ENCODE measurements at places on chromosomes 11 and 22.

DNA sequence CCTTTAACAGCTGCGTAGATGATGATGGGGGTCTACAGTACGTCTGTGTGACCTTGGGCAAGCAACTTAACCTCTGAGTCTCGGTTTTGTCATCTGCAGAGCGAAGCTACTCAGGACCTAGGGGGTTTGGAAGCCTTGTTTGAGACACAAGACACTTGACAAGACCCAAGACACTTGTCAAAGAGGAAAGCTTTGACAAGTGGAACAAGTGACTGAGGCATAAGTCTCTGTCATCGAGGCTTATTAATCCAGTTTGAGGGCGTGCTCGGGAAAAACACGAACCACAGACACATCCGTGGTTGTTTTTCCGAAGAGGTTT is 732 bp upstream of the PC start:
- peak overlapping the region; percentile 78 for H3K4me3 ChIP-seq
- no peaks in the 10 kb centered on the region for H3K36me3 ChIP-seq
- peaks cover 24% of the 10 kb centered on the region for H3K4me1 ChIP-seq
- peaks cover 1% of the 10 kb centered on the region for H3K27me3 ChIP-seq
- H3K27ac ChIP-seq, result peak overlapping the region; percentile 97

GRCh38 chr22:24128631-24129262 is 52.5 kb upstream of the SUSD2 start:
- H3K27ac ChIP-seq, result no peak overlapping the region
- no peak overlapping the region for H3K4me3 ChIP-seq
- H3K36me3 ChIP-seq, result peaks cover 13% of the 10 kb centered on the region
- no peak for DNase-seq

DNA sequence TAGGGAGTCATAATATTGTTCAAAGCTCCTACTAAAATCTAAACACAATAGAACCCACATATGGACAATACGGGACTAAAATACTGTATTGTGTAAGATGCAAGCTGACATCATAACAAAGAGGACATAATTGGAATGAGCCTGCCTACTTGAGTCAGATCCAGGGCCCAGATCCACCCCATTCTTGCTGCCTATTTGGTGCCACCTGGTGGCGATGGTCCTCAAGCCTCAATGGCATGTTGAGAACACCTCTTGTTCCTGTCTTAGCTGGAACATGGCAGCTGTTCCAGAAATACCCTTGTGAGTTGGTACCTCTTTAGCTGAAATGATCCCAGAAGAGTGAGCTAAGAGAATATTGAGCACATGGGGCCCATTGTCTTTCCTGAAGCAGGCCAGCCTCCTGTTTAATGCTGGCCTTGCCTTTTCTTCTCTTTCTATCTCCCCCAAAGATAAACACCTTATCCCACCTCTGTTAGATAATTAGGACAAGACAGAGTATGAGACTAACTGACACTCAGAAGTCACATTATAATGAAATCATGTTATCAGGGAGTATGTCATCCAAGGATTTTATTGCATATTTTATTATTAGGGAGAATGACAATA is 680.9 kb upstream of the ANO5 start:
- no peak overlapping the region for H3K27ac ChIP-seq
- peak; percentile 27 for DNase-seq
- H3K4me1 ChIP-seq, result no peaks in the 10 kb centered on the region
- H3K4me3 ChIP-seq, result no peak overlapping the region
- H3K36me3 ChIP-seq, result no peaks in the 10 kb centered on the region
- no peaks in the 10 kb centered on the region for H3K27me3 ChIP-seq

- no peak overlapping the region for H3K4me3 ChIP-seq
- no peak overlapping the region for H3K27ac ChIP-seq
- DNase-seq, result no peak
- peaks cover 6% of the 10 kb centered on the region for H3K27me3 ChIP-seq
Observed at GRCh38 chr11:8329336-8329735, 65.7 kb upstream of the LMO1 start.

DNA sequence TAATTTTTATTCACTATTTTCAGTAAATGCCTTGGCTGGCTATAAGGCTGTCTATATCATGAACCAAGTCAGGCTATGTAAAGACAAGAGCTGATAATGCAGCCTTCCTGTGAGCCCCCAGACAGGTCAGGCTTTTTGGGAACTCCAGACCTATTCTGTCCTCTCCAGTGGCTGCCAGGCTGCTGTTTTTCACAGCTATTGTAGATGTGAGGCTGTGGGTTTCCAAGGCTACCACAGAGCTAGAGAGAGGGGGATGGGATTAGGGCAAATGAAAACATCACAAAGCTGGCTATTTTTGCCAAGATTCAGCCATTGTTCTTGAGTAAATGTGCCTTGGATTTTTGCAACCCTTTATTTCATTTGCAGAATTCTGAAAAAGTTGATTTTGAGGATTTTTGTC is 55.7 kb upstream of the SORL1-AS1 start:
- no peak overlapping the region for H3K4me3 ChIP-seq
- no peak for DNase-seq
- no peaks in the 10 kb centered on the region for H3K27me3 ChIP-seq
- H3K36me3 ChIP-seq, result peaks cover 63% of the 10 kb centered on the region
- peaks cover 53% of the 10 kb centered on the region for H3K4me1 ChIP-seq

DNA sequence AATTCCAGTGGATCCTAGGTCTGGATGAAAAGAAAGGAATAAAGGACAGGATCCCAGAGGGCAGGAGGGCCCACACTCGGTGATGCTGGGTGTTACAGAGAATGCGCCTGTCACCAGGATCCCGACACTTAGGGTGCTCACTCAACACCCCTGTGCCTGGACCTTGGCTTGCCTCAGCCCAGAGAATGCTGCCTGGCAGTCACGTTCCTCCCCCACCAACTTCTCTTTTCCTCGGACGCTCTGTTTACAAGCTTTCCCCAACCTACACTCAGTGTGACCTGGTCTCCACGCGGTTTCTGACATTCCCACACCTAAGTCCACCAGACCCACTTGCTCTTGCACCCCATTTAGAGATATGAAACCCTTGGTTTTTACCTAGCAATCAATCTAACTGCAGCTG is 38.0 kb upstream of the ETS1 start:
- no peaks in the 10 kb centered on the region for H3K27me3 ChIP-seq
- H3K36me3 ChIP-seq, result peaks cover 2% of the 10 kb centered on the region
- peak overlapping the region; percentile 74 for H3K4me3 ChIP-seq
- H3K27ac ChIP-seq, result peak overlapping the region; percentile 96

DNA sequence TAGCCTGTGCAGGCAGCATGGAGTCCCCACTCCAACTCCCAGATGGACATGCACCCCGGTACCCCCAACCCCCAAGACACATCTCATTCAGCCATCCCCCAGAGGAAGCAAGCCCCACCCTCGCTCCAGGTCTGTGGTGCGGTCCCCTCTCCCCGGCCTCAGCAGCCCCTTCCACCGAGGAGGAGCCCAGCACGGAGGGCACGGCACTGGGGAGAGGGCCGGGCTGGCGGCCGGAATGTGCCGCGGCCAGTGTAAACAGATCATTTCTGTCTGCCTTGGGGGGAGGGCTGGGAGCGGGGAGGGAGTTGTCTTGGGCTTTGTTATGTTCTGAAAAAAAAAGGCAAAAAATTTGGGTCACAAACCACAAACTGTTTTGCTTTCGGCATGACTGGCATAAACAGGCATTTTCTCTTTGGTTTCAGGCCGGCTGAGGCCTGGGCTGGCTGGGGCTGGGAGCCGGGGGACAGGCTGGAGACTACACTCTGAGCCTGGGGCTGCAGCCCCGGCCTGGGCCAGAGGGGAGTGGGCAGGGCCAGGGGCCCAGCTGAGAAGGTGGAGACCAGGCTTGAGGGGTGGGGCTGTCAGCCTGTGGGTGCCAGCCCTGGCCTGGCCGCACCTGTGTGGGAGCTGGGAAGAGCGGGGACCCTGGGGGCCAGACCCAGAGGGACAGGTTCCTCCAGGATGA is 16.8 kb downstream of the IGF2 start:
- DNase-seq, result no peak
- no peak overlapping the region for H3K4me3 ChIP-seq
- peaks cover 35% of the 10 kb centered on the region for H3K27me3 ChIP-seq
- H3K27ac ChIP-seq, result no peak overlapping the region
- H3K4me1 ChIP-seq, result no peaks in the 10 kb centered on the region

DNA sequence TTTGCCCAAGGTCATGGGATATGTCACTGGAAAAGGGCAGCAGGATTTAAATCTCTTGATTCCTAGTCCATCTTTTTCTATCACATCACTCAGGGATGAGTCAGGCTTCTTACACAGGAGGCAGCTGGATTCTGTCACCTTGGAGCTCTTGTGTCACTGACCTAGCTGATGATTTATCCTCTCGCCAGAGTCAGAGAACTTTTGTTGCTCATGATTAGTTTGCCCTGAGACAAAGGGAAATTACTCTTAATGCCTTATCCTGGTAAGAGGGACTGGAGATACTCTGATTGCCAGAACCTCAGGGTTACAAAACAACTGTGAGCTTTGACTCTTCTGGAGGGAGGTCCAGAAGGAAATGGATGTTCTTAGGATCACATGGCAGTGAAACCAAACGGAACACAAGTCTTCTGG is 10.1 kb downstream of the COA4 start:
- no peaks in the 10 kb centered on the region for H3K27me3 ChIP-seq
- H3K4me1 ChIP-seq, result no peaks in the 10 kb centered on the region
- H3K4me3 ChIP-seq, result no peak overlapping the region
- peaks cover 16% of the 10 kb centered on the region for H3K36me3 ChIP-seq
- DNase-seq, result no peak

DNA sequence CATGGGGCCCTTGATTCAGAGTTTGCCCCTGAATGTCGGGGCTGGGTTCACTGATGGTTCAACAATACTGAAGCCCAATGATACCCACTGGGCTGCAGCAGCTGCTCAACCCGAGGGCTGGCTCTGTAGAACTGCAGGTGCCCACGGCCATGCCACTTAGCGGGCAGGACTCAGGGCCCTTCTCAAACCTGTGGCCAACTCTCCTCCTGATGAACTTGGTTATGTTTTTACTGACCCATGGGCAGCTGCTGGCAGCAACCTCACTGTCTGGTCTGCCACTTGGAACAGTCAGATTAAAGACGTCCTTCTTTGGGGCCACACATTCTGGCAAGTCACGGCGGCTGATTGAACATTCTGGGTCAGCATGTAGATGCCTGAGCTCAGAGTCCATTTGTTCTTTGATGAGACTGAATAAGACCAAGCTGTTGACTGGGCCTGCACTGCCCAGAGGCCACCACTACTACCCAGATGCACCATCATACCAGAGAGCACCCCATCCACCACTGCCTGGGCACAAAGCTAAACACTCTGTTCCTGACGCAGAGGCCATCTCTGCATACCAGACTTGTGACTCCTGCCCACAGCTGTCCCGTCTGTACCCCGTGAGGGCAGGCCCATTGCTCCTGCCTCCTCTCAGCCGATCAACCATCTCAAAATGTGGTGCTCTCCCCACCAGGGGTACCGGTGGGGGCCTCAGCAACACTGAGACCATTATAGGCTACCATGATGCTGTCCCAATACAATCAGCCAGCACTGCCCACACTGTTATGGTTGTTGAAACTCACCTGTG is 67.8 kb downstream of the SHANK2 start:
- DNase-seq, result no peak
- H3K27ac ChIP-seq, result no peak overlapping the region
- H3K4me1 ChIP-seq, result no peaks in the 10 kb centered on the region
- H3K36me3 ChIP-seq, result no peaks in the 10 kb centered on the region
- peaks cover 7% of the 10 kb centered on the region for H3K27me3 ChIP-seq

- H3K36me3 ChIP-seq, result no peaks in the 10 kb centered on the region
- H3K4me1 ChIP-seq, result peaks cover 14% of the 10 kb centered on the region
- DNase-seq, result no peak
- no peak overlapping the region for H3K27ac ChIP-seq
Observed at GRCh38 chr22:50302564-50302963, 4.9 kb downstream of the PLXNB2 start.

- H3K27me3 ChIP-seq, result no peaks in the 10 kb centered on the region
- H3K27ac ChIP-seq, result no peak overlapping the region
- H3K4me3 ChIP-seq, result no peak overlapping the region
- no peak for DNase-seq
Observed at GRCh38 chr11:46625406-46625805, 8.1 kb downstream of the ATG13 start.

DNA sequence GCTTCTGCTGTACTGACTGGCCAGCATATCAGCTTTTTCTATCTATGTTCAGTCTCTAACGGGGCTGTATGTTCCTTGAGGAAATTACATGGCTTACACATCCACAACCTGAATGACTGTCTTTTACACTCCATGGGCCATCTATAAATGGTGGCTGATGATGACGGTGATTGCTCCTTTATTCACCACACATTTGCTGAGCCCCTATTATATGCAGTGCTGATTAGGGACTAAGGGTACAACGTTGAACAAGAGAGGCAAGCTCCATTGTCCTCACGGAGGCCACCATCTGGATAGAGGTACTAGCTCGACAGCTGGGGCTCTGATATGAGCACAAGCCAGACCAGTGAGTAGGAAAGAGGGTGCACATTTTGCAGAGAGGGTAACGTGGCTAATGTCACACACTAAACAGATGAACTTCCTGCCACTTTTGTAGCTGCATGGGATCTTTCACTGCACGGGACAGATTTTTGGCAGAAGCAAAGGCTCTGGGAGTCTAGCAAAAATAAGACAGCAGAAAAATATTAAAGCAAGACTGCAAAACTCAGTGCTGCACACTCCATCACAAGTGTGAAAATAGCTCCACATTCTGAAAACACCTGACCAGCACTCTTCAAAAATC is 30.6 kb downstream of the DRD2 start:
- H3K27ac ChIP-seq, result no peak overlapping the region
- DNase-seq, result no peak

GRCh38 chr11:21258414-21258813 is 589.0 kb downstream of the NELL1 start:
- no peaks in the 10 kb centered on the region for H3K4me1 ChIP-seq
- no peak overlapping the region for H3K27ac ChIP-seq
- no peak overlapping the region for H3K4me3 ChIP-seq
- H3K27me3 ChIP-seq, result no peaks in the 10 kb centered on the region
- no peaks in the 10 kb centered on the region for H3K36me3 ChIP-seq

DNA sequence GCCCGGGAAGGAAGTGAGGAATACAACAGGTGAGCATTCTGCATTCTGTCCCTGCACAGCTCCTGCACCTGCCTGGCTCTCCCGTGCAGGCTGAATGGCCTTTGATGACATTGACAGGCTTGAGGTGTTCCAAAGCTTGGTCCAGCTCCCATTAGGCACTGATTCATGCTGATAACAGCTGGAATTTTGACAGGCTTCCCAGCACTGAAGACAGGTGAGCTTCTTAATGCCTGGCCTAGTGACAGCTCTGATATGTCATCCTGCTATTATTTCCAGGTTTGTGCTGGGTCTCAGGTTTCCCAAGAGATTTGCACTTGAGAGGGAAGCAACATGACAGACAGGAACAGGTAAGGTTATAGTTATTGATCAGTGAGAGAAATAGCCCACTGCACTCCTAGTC is 58.0 kb upstream of the MTNR1B start:
- no peaks in the 10 kb centered on the region for H3K36me3 ChIP-seq
- no peaks in the 10 kb centered on the region for H3K27me3 ChIP-seq
- no peak overlapping the region for H3K4me3 ChIP-seq
- no peaks in the 10 kb centered on the region for H3K4me1 ChIP-seq
- DNase-seq, result no peak

GRCh38 chr11:24239930-24240329 is 256.9 kb upstream of the LUZP2 start:
- H3K27ac ChIP-seq, result no peak overlapping the region
- H3K4me3 ChIP-seq, result no peak overlapping the region
- DNase-seq, result no peak
- no peaks in the 10 kb centered on the region for H3K27me3 ChIP-seq
- no peaks in the 10 kb centered on the region for H3K4me1 ChIP-seq

Measured in activated naive CD8-positive, alpha-beta T cell treated with anti-CD3 and anti-CD28 coated beads, Interleukin-2, amount 50 U/mL, for 24 hours (primary cell).